ENCODE measurements at places on chromosomes 3 and 15. TPM values are rescaled to one million over a fixed set of nuclear protein-coding genes. Genes with fewer than 3 reads are reported as not detected.

DNA sequence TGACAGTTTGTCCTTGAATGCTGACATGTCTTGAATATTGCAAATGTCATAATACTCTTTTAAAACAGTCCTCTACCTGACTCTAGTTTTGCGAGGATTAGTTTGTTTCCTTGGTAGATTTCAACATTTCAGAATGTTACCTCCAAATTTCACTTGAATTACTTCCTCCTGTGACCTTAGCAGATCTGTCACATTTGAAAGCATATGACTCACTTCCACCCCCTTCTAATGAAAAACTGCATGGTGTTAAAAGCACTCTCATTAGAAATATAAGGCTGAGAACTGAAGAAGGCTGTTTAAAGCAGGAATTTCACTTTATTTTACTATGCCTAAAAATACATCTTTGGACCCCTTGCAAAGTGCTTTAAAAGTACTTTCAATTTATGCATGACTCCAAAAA lies 598.7 kb upstream of the TGFBR2 start:
- no peaks in the 10 kb centered on the region for H3K36me3 ChIP-seq
- no peak overlapping the region for H3K27ac ChIP-seq
- DNase-seq: no peak
- peaks cover 13% of the 10 kb centered on the region for H3K4me1 ChIP-seq

- peak within 1 kb of the TSS; percentile 84 for H3K27ac ChIP-seq
- peak within 1 kb of the TSS; percentile 94 for H3K4me3 ChIP-seq
- H3K36me3 ChIP-seq: no peaks in the 10 kb centered on the region
- peak; percentile 90 for DNase-seq
- H3K4me1 ChIP-seq: peaks cover 27% of the 10 kb centered on the region
- H3K27me3 ChIP-seq: no peaks in the 10 kb centered on the region
Observed at GRCh38 chr3:122382888-122383666, at the start of gene MIX23. TSS of gene MIX23 (minus strand) at chr3:122383231. CDS start at chr3:122383224, 7 bp downstream.

DNA sequence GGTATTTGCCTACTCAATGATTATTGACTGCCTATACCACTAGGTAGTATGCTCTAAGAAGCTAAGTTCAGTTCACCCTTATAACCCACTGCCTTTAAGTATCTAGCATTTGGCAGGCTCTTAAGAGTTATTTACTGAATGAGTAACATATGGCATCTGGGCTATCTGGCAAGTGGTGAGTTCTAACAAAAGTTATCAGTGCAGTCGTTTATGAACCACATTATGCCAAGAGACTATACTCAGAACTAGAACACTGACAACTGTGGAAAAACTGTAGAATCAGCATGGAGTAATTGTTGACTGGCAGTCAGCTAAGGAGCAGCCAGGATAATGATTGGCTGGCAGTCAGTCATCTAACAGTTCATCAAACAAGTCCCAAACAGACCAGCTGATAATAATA lies 25.8 kb downstream of the RAF1 start:
- peaks cover 11% of the 10 kb centered on the region for H3K4me1 ChIP-seq
- peak; percentile 63 for DNase-seq
- H3K27me3 ChIP-seq: no peaks in the 10 kb centered on the region
- no peaks in the 10 kb centered on the region for H3K36me3 ChIP-seq
- H3K27ac ChIP-seq: peak overlapping the region; percentile 72

WDR72 gene
- total RNA-seq: 4.2 TPM

ACKR2 gene
- 0.15 TPM for total RNA-seq

CP gene
- total RNA-seq: not detected
